RPMI8226 (cell line): ENCODE measurements at places on chromosomes 11 and 22.

- no peak for DNase-seq
Observed at GRCh38 chr11:73320763-73321603, 12.9 kb downstream of the ARHGEF17 start.

- peak; percentile 73 for DNase-seq
Observed at GRCh38 chr11:131511794-131512193, 141.4 kb downstream of the NTM start.

DNA sequence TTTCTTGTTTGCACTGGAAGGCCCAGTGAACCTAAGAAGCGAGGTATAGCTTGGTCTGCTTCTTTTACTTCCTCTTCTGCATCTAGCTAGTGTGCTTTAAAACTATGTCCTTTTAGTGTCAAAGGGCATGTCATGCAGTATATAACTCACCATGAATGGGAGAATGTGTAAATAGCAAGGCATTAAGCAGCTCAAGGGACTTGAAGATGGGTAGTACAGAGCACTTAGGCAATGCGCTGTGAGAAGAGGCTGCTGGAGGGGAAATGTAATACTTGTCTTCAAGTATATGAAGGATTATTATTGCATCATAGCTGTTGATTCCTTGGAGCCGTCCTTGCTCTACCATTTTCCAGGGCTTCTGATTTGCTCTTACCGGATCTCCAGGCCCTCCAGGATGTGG is 7.6 kb downstream of the MAML2 start:
- no peak for DNase-seq

DNA sequence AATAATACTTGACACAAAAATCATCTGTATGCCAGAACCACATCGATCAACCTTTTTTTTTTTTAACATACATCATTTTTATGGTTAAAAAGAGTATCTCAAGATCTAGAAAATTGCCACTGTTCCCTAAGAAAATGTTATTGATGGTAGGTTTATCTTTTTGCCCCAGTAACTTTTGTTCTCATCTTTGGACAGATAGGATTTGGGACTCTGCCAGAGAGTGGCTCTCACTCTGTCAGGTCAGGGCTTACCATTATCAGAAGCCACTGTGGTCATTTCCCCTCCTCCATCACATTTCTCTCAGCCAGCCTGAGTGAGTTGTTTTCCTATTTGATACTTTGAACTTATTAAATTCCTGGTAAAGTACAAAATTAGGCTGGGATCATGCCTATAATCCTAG is 47.9 kb upstream of the YWHAH start:
- no peak for DNase-seq

- no peak for DNase-seq
Observed at GRCh38 chr11:110991661-110992355, 253.7 kb upstream of the POU2AF2 start.

- DNase-seq, result no peak
Observed at GRCh38 chr11:59145534-59145933, 2.9 kb downstream of the FAM111A start.

DNA sequence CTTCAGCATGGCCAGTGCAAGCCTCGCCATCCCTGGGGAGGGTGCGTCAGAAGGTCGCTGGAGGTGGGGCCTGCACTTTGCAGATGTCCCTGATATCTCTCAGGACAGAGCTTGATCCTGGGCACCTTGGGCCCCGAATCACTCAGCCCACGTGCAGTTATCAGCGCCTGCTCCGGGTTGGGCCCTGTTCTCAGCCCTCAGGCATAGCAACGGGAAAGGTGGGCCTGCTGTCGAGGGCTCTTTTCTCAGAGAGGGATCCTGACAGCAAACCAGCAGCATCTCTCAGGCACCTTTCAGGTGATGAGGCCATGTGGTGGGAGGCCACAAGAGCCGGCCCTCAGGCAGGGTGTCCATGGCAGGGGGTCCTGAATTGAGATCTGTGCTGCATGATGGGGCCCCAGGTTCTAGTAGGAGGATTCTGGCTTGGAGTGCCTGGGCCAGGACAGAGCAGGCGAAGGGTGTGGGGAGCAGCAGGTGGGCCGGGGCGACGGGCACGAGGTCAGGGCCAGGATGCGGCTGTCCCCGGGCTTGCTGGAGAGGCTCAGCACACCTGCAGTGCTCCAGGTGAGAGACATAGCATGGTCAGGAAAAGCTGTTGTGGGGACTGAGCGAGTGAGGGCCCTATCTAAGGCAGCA is 280.5 kb downstream of the TBC1D22A start:
- no peak for DNase-seq

- DNase-seq, result no peak
Observed at GRCh38 chr22:44031158-44031952, 7.3 kb downstream of the PARVB start.

- DNase-seq, result no peak
Observed at GRCh38 chr22:45425101-45425500, 11.6 kb downstream of the RIBC2 start.

DNA sequence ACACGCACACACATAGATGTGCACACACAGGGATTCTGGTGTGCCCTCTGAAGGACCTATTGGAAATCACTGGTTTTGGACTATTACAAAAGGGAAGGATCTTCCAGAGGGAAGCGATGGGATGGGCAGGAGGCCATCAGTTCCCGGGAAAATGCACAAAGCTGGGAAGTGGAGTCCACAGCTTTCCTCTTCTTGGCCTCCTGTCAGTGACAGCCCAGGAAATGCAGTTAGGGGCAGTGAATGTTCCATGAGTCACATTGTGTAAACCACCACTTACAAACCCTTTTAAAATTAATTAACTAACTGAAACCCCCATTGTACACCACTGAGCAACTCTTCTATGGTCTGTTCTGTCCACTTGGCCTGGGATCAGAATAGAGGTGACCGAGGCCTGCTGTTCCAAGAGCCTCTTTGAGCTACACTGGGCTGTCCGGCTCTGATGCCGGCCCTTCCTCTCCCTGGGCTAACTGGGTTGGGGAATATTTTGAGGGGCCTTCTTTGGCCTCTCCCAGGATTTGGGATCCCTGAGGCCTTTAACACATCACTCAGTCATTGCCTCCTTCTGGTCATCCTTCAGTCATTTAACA is 137.7 kb downstream of the FEZ1 start:
- DNase-seq, result no peak

GRCh38 chr11:81496601-81497000 is 1237.1 kb downstream of the FAM181B start:
- no peak for DNase-seq

DNA sequence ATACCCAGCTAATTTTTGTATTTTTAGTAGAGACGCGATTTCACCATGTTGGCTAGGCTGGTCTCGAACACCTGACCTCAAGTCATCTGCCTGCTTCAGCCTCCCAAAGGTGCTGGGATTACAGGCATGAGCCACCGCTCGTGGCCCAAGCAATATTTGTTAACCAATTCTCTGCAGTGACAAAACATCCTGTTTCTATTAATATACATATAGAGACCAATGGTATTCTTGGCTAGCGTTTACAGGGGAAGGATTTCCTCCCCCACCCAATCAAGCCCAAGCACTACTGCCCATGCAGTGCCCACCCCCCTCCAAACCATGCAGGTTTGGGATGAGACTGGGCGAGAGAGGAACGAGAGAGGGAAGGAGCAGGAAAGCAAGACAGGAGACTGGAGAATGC is 53.1 kb downstream of the APOL3 start:
- no peak for DNase-seq

GRCh38 chr11:20610825-20611224 is 11.4 kb downstream of the SLC6A5 start:
- no peak for DNase-seq

DNA sequence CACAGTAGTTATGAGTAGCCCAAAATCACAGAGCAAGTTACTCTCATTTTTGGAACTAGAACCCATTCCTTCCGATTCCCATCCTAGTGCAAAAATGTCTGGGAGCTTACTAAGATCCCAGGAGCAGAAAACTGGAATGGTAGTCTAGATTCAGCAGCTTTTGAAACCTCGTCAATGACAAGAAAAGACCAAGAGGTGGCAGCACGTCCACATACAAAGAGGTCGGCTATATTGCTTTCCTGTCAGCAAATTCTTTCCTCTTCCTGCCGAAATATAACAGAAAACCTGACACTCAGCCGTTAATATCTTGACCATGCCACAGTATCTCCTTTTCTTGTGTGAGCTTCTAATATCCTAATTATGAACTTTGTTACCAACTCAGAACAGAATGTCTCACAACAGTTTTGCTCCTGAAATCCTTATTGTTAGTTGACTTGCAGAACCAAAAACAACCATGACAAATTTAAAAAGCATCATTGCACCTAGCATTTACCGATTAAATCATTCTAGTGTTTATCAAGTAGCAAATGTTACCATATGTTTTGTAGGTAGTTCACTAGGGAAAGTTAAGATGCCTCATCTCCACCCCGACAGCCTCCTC is 92.8 kb upstream of the OR9G4 start:
- DNase-seq, result peak; percentile 60

DNA sequence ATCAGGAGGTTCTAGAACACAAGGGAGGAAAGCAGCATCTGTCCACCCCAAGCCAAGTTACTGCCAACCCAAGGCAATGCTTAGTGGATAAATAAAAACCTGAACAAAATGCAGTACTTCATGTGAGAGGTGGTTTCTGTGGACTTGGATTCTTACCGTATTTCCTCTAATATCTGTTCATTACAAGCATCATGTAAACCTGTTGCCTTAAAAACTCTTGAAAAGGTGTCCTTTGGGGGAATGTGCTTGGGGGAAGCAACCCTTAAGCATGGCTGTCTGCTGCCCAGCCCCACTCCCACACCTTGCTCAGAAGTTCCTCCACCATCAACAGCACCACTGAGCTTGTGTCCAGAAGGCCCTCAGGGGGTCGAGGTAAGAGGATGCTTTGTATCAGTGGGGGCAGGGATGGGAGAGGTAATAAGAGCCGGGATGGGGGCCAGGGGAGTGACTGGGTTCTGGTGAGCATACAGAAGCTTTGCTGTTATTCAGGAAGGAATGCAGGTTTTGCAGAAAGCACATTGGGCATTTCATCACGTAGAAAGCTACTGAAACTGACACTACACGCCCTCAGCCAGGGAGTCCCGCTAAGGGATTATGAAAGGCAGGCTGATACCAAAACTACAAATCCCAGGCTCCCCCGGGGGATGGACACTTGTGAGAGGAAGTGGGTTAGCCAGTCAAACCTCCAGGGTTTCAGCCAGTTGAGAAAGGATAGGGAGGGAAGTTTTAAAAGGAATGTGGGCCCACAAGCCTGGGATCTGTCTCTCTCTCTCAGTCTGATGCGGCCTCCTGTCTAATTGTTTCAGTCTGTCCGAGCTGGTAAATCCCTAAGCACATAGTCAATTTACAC is 52.0 kb downstream of the KCNJ1 start:
- no peak for DNase-seq

DNA sequence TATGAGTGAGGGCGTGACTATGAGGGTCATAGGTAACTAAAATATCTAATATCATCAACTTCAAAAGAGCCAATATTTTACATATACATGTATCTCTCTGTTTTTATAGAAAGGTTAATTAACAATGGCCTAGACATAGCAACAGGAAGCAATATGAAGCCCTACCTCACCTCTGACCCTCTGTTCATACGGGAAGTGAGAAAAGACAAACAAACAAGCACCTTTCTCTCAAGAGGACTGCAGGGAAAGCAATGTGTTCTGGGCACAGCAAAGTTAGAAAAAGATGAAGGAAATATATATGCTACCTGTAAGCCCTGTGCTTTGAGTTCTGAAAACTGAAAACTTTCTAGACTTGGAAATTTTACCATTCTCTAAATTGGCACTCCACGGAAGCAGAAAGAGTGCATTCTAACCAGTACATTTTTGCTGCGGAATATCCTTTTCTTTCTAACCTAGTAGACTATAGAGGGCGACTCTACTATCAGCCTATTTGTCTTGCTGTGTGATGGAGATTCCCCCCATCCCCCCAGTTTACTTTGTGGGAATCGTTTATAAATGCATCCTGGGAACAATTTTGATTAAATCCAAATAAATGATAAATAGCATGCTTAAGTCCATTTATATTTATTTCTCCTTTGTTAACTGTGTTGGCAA is 830.4 kb upstream of the FAT3 start:
- DNase-seq, result no peak

GRCh38 chr11:69401715-69402114 is 79.7 kb upstream of the LINC01488 start:
- DNase-seq, result peak; percentile 47

GRCh38 chr11:70620510-70621184 is 222.3 kb downstream of the CTTN start:
- no peak for DNase-seq

- DNase-seq, result peak; percentile 49
Observed at GRCh38 chr11:107741044-107741823, 29.4 kb upstream of the SLN start.

- DNase-seq, result no peak
Observed at GRCh38 chr11:8652140-8652539, 30.3 kb downstream of the TRIM66 start.

DNA sequence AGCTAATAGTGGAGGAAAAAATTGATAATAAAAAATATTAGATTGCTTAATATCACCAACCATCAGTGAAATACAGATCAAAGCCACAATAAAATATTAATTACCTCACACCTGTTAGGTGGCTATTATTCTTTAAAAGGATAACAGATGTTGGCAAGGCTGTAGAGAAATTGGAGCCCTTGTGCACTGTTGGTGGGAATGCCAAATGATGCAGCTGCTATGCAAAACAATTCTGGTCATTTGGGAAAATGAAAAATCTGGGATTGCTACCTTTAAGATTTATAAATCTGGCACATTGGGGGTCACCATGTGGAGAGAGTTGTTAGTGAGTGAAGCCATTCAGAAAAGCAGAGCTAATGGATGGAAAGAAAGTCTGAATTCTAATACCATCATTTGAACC is 143.4 kb downstream of the FCHSD2 start:
- no peak for DNase-seq

DNA sequence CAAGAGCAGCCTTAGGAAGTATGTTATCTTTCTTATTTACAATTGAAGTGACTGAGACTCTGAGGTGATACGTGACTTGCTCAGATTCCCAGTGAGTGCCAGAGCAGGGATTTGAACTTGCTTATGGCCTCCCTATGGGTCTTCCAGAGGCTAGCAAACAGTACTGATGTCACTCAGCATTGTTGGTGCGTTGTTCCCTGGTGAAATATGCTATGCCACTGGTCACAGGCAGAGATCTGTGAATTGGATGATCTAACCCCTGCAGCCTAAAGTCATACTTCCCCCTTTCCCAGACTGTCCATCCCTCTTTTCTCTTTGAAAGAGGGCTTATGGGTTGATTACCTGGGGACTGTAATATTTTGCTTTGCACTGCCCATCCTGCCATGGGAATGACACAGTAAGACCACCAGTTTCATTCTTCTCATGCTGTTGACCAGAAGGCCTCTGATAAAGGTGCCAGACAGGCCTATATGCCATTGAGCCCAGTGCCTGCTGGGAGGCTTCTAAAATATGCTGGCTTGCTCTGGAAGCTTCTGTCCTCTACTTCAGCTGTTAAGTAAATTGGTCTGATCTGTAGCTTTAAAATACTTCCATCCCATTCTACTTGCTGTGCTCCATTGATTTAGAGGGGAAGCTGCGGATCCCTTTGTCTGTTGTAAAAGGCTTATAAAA is 152.2 kb upstream of the E2F8 start:
- no peak for DNase-seq

GRCh38 chr22:49768951-49769690 is 58.6 kb downstream of the BRD1 start:
- DNase-seq, result no peak

DNA sequence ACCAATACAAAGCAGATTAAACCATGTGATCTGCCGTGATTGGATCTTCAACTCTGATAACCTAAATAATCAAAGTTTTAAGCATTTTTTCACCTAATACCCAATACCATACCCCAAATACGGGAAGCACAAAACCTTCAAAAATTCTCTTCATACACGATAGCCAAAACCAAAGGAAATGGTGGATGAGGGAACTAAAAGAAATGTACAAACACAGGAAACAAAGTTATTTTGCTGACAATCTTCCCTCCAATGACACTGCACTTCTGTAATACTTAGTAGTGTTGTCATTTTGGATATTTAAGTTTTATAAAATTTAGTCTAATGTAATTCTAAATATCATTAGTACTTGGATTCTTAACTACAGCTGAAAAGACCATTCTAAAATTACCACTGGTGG is 27.0 kb downstream of the CSTF3 start:
- DNase-seq, result no peak
